Bone marrow (tissue), 2 donors: ENCODE measurements at places on chromosomes 2 and 18.

GRCh38 chr2:226674123-226674522, 125.5 kb downstream of the IRS1 start:
- DNase-seq, result no peak

DNA sequence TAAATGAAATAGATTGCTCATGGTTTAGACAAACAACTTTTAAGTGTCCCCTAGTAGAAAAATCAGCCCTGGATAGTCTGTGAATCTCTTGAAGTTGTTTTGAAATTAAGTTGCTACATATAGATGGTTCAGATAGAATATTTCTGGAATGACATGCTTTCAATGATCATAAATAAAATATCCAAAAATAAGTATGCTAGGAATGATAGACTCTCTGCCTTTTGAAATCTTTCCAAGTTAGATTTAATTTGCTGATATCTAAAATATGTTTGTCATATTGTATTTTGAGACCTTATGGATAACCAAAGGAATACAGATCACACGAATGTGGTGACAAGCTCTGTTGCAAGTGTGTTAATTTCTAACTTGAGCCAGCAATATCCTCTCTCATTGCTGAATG, 488.7 kb downstream of the THSD7B start:
- no peak for DNase-seq

GRCh38 chr2:20676353-20677215, 9.6 kb downstream of the GDF7 start:
- no peak for DNase-seq

GRCh38 chr2:38960609-38961320, 71.1 kb downstream of the ARHGEF33 start:
- no peak for DNase-seq

- no peak for DNase-seq
These were observed 9.4 kb downstream of the CYP26B1 start for GRCh38 chr2:72138011-72138881.

DNA sequence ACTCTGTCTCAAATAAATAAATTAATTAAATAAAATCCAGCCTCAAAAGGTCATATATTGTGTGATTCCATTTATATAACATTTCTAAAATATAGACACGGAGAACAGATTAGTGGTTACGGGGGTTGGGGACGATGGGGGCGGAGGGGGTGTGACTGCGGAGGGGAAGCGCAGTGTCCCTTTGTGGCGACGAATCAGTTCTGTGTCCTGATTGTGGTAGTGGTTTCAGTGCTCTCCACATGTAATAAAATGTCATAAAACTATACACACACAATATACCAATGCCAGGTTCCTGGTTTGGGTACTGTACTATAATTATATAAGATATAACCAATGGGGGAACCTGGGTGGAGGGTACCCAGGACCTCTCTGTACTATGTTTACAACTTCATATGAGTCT, 186.4 kb downstream of the ANAPC1 start:
- no peak for DNase-seq

- DNase-seq, result no peak
These were observed 232.9 kb upstream of the SIX3 start for GRCh38 chr2:44708661-44709000.

DNA sequence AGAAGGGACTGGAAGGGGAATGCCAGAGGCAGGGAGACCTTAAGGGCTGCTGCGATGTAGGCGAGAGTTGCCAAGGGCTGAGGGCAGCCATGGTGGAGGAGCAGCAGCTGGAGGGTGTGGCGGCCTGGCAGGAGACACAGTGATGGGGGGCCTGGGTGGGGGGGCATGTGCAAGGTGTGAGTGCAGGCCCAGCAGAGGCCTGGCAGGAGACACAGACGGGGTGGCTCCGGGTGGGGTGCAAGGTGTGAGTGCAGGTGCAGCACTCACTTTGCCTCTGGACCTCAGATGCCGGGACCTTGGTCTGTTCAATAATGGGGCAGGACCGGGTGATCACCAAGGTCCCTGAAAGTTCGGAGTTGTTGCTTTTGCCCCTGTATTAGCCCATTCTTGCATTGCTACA, 76.2 kb upstream of the ODC1 start:
- DNase-seq, result no peak

DNA sequence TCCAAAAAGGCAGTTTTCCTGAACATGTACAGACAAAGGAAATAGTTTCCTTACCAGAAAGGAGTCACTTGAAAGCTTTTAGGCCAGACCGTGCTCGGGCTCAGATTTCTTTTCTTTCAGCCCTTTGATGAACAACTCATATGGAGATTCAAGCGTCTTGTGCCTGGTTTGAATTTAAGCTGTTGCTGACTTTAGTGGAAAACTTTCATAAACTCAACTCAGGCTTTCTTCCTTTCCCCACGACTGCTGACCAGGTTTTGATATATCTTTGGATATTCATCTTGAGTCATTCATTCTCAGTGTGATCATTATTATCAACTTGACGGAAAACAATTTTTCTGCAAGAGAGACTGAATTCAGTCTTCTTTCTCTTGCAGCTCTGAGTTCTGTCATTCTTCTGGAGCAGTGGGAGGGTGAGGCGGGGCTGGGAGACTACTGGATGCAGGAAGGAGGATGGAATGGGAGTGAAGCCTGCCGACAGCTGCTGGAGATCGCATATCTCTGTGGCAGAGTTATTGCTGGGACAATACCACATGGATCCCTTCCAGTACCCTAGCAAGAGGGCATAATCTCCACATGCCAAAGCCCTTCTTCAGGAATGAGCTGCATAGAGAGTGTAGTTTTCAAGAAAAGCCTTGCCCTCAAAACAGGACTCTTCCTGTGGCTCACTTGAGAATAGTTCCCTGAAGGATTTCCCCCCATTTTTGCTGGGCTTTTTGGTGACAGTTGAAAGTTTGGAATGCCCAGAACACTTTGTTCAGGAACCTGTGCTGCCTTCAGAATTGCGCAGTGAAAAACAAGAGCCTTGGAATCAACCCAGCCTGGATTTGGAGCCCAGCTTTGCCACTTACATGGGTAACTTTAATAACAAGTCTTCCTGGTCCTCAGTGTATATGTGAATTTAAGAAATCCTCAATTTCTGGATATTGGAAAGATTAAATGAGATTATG, 364.4 kb downstream of the ZNF521 start:
- DNase-seq, result no peak

DNA sequence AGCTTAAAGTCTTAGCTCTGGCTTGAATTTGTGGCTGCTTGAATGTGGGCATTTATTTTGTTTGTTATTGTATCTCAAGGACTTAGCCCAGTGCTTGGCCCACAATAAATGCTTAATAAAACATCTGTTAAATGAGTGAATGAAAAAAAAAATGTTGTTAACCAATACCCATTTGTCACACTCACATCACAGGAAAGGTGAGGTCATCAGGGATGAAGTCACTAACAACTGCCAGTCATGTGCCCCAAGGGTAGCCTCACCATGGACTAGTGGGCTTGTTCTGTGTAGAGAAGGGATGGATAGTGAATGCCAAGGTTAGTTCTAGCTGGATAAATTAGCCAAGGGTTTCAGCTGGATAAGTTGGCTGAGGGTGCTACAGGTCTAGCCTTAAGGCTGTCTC, 3.0 kb downstream of the NRBP1 start:
- peak; percentile 21 for DNase-seq

DNA sequence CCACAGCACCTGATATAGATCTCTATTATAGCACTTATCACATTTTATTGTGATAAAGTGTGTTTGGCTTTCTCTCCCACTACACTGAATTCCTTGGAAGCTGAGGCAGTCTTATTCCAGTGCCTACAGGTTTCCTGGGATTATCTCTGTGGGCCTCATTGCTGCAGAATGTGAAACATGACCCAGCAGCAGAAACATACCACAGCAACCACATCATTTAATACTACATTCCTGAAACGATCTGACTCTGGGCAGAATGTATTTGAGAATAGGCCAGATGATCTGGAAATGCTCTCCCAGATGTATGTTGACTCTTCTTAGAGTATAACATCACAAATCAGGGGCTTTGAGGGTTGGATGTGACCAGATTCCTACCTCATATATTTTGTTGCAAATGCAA, 323.5 kb upstream of the TANK start:
- DNase-seq, result no peak

GRCh38 chr2:241110089-241110606, 8.1 kb upstream of the MTERF4 start:
- DNase-seq, result no peak

DNA sequence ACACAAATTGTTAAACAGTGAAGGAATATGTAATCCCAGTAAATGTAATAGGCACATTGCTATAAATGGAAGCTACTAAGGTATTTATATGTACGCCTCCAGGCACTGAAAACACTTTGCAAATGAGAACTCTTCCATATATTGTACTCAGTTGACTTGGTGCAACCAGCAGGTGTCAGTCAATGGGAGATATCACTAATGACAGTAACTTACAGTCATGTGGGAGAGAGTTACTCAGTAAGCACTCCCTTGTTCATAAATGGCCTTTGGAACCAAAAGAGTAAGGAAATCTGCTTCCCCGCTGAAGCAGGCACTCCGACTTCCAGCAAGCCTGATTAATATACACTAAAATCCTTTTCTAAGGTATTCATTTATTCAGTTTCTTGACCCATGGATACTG, 5.9 kb downstream of the MDH1 start:
- DNase-seq, result no peak

DNA sequence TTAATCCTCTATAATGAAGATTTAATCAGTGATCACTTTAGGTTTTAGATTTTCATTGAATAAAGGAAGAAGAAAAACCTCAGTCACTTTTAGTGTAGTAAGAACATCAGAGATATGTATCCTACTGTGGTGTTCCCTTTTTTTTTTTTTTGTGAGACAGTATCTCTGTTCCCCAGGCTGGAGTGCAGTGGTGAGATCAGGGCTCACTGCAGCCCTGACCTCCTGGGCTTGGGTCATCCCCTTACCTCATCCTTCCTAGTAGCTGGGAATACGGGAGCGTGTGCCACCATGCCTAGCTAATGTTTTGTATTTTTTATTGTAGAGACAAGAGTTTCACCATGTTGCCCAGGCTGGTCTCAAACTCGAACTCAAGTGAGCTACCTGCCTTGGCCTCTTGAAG, 5.1 kb downstream of the SLC39A10 start:
- DNase-seq, result no peak
